Activated CD4-positive, alpha-beta T cell treated with anti-CD3 and anti-CD28 coated beads, Interleukin-2, amount 50 U/mL, for 4 hours (primary cell): ENCODE measurements at places on chromosomes 4 and X.

DNA sequence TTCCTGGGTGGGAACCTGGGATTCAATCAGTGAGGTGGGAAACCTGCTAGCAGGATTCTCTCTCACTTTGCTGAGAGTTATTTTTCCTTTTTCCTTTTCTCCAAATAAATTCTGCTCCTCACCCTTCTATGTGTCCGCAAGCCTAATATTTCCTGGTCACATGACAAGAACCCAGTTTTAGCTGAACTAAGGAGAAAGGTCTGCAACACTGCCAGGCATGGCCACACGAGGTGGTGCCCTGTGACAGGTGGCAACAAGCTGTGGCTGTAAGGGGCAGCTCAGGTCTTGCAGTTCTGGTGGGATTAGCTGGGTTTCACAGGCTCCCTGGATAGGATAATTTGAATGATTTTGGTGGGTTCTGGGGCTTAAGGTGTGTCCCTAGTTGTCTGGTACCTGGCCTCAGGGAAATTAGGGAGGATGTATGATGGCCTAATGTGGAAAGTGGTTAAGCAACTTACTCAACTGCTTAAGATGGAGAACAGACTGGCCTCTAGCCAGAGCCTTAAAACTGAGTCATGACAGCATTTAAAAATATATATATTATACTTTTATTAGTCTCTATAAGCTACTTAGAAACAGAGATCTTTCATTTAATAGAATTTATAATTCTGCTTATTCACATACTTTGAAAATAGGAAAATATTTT, 215.0 kb downstream of the IL15 start:
- DNase-seq, result no peak

GRCh38 chrX:111151764-111152163, 55.8 kb downstream of the PAK3 start:
- DNase-seq, result no peak

DNA sequence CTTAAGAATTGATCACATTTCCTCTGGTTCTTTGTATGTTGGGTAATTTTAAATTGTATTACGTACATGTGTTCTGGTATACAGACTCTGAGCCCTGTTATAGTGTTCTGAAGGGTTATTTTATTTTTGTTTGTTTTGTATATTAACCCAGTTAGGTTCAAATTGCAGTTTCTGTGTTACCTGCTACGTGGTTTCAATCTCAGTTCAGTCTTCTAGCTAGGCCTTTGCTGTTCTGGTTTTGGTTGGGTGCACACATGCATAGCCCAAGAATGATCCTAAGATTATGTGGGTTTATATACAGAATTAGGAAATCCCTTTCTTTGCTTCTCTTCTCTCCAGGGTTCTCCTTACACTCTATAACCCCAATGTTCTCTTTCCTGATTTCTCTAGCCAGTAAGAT, 161.0 kb downstream of the PPP1R2C start:
- DNase-seq, result no peak

DNA sequence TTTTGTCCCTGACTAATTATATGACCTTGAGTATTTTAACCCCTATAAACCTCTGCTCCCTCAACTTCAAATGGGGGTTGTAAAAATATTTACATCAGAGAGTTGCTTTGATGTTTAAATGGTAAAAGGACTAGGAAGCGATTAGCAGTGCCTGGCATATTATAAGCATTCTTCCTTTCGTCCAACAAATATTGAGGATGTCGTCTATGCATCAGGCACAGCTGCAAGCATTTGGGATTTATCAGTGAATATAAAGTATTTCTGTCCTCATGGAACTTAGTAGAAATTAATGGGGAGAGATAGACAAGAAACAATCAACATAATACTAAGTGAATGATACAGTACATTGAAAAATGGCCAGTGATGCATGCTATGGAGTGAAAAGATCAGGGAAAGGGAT, 115.5 kb upstream of the EDNRA start:
- no peak for DNase-seq

DNA sequence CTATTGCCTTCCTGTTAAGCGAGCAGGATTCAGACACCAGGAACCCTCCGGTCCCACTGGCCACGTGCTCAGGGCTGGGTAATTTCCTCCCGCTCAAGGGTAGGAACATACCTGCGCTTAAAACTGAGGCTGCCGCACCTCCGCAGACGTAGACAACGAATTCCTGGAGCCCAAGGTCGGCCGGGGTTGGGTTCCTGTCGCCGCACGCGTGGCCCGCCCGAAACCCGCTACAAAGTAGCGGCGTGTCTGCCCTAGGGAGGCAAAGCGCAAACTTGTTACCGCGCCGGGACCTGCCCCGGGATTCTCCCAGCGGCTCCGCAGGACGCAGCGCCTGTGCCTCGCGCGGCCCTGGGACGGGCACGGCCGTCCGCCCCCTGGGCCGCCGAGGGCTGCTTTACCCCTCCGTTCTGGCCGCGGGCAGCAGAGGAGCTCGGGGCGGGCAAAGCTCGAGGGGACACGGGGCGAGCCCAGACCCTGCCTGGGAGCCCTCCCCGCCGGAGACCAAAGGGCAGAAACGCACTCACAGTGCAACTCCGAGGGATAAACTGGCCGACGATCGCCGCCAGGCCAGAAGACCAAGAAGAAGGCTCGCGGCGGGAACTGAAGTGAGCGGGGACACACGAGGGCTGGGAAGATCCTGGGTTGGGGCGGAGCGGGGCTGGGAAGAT, at the start of gene ERVMER34-1:
Gene ERVMER34-1, minus strand, starts transcription at position 607 of the 668 bp plus-strand sequence. CDS start 5,905 bp downstream, outside the sequence.
- no peak for DNase-seq

DNA sequence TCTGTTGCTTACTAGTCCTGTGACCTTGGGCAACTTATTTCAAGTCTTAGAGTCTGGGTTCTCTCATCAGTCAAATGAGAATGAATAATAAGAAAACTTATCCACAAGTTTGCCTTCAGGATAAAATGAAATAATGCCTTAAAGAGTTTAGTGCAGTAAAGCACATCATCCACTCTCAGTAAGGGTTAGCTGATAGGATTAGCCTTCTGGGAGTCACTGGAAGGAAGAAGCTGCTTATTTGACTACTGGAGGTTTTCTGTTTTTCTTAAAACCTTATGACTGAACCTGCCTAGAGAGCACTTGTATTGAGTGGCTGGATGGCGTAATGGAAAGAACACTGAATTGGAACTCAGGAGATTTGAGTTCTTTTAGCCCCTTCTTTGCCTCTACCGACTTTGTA, 1.8 kb downstream of the RNF128 start:
- DNase-seq, result no peak

- no peak for DNase-seq
Measured at GRCh38 chr4:43339435-43339834, 446.9 kb downstream of the GRXCR1 start.

DNA sequence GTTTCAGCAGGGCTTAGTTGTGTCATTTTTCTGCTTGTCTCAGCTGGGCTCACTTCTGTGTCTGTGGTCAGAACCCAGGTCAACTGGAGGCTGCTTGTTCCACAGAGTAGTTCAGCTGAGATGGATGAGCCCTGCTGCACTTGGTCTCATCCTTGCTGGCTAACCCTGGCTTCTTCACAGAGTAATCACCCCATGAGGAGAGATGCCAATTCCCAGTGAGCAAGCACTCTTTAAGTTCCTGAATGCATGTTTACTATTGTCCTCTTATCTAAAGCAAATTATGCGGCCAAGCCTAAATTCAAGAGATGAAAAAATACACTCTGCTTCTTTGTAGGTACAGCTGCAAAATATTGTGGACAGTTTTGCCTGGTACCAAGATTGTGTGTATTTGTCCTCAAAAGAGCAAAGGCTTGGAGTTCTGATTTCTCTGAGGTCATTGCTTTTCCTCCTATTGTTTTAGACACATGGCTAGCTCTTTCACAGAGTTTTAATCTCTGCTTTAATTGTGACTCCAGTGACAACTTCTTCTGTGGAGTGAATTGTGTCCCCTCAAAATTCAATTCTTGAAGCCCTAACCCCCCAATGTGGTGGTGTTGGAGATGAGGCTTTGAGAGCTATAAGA, 236.6 kb upstream of the ANKRD50 start:
- DNase-seq, result no peak
